ENCODE measurements at places on chromosomes 11 and 22. TPM values are rescaled to one million over a fixed set of nuclear protein-coding genes. Genes with fewer than 3 reads are reported as not detected.

Gene CTSW
- total RNA-seq = 16.8 TPM

Gene PARVG
- total RNA-seq = 85.1 TPM

Gene P2RY6
- total RNA-seq = not detected

Gene PLEKHA7
- 5.7 TPM for total RNA-seq

Gene CECR2
- 0.18 TPM for total RNA-seq

Gene OR4A16
- not detected for total RNA-seq

Gene CDC42EP1
- 1.9 TPM for total RNA-seq

Gene GNG3
- not detected for total RNA-seq

Gene SCUBE2
- total RNA-seq = 0.70 TPM

Gene POTEH
- not detected for total RNA-seq

DNA sequence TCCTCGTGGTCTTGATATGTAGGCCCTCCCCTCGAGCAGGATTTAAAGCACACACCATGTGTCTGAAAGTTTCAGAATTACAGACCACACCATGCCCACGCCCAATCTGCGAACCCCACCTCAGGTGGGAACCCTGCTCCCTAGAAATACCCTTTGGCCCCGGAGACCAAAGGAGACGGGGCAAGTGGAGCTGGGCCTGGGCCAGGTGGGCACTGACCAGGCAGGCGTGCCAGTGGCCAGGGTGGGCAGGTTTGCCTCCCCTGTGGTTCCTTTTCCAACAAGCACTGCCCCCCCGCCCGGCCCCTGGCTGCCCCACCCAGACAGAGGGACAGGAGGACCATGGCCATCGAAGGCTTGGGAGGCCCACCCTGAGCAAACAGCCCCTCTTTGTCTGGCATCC, 400.4 kb downstream of the TBC1D22A start:
- peak; percentile 48 for DNase-seq

DNA sequence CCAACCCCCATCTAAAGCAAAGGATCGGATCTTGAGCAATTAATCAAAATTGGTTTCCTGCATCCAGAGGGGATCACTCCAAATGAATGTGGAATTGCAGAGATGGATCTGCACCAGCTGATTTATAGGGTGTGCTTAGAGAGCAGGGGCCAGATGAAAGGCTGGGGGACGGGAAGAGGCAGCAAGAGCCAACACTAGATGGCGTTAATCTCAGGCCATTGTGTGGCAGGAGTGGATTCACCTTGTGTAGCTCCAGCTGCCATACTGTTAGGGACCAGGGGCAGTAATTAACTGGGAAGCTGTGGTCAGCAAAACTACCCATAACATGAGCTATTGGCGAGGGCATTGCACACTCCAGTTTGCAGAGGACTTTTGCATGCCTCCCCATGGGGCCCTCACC, 35.6 kb downstream of the SERPINH1 start:
- no peak for DNase-seq

GRCh38 chr11:16806791-16807190, 68.3 kb downstream of the C11orf58 start:
- DNase-seq = no peak

- DNase-seq = no peak
These were observed 30.7 kb downstream of the ST3GAL4 start for GRCh38 chr11:126385991-126386728.

DNA sequence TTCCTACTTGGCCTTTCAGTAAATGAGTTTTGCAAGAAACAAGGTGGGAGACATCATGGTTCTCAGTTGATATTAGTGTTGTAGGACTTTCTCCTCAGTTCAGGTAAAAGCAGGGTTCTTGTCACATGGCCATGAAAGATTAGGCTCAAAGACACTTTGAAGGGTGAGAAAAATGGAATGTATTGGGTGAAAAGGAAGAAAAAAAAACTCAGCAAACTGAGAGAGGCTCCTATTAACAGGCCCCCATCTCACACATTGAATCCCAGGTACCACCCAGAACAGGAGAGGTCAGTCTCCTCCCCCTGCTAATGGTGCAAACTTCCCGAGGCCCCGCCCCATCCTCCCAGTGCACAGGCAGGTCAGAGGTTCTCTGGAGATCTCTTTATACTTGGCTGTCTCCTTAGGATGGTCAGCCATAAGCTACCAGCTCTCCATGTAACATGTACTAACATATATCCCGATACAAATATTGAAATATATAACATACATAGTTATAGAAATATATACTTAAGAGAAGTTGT, 62.2 kb downstream of the MICAL2 start:
- no peak for DNase-seq

- DNase-seq = no peak
These were observed 9.4 kb downstream of the GSTP1 start for GRCh38 chr11:67592880-67593564.

DNA sequence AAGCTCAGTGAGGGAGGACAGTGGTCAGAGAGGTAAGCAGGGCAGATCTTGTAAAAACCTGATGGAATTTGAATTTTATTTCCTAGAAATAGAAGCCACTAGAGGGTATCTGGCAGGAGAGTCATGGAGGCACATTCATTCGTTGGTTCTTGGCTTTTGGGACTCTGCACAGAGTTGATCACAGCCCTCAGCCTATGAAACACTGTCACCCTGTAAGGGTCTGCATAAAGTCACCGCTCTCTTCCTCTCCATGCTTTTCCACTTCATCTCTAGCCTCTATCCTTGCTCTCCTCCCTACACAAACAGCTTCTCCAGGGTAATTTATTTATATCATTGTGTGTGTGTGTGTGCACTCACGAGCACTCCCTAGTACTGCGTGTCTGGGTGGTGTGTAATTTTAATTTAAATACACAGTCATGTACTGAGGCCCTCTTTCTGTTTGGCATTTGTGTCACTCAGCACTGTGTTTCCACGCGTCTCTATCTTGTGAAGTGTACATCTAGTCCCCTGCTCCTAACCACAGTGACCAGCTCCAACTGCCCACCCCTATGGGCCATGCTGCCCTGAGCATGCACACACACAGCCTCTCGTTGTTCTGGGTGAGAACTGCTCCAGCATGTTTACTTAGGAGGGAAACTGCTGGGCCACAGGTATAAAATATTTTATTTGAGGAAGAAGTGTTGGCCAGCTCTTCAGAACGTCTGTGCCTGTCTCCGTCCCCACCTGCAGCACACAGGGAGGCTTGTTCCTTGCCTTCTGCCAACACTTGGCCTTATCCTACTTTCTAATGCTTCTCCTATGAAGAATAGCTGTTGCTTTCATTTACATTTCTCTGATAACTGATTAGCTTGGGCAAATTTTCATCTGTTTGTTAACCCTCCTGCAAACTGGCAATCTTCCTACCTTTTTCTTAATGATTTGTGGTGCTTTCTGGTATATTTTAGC, 4.5 kb downstream of the KCNQ1OT1 start:
- peak; percentile 11 for DNase-seq

GRCh38 chr22:18059991-18060390, 17.8 kb upstream of the PEX26 start:
- no peak for DNase-seq

DNA sequence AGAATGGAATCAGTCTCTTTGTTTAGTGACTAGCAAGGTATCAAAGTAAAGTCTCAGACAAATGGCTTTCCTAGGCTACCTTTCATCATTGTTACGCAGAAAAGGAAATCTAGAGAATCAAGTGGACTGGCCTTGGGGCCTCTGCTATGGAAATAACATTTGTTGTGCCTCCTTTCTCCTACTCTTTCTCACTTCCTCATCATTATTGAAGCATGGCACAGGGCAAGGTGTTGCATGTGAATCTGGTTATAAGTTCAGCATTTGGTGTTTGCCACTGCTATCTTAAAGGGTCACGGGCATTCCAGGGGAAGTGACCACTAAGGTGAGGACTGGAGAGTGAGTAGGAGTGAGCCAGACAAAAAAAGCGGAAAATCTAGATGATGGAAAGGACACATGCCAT, 54.9 kb downstream of the GLYATL1 start:
- no peak for DNase-seq

GRCh38 chr22:48568736-48569330, 1258.8 kb downstream of the BRD1 start:
- DNase-seq = no peak

DNA sequence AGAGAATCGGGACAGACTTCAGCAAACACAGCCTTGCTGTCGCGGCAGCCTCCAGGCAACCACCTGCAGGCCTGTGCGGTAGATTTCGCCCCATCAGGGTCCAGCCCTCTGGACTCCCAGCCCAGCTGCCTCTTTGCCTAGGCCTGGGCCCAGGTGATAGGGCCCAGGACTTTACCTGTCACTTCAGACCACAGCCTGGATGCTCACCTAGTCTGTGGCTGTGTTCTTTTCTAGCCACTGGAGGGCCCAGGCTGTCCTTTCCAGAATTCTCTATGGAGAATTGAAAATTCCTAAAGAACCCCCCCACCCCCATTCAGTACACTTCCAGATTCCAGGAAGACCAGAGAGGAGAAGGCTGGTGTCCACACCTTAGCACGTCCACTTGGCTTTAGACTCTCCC, 30.6 kb upstream of the RAB1B start:
- no peak for DNase-seq

DNA sequence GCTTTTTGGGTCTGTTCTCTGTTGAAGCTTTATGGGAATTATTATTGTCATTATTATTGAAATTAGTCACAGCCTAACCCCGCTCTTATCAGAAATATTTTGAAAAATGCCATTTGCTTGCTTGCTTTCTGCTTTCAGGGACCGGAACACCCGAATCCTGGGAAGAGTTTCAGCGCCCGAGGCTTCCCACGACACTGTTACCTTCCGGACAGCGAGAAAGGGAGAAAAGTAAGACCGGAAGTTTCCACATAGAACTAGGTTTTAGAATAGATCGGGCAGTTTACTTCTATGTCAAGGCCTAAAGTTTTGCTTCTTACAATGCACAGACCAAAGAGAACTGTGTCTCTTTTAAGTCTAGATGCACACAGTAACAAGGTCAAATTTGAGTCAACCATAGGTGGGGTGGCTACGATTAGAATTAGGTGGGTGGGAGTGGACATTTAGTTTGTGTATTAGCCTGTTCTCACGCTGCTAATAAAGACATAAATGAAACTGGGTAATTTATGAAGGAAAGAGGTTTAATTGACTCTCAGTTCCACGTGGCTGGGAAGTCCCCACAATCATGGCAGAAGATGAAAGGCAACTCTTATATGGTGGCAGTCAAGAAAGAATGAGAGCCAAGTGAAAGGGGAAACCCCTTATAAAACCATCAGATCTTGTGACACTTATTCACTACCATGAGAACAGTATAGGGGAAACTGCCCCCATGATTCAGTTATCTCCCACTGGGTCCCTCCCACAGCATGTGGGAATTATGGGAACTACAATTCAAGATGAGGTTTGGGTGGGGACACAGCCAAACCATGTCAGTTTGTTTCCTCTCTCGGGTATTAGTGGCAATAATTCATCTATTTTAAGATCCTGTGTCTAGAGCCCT, 12.9 kb downstream of the MPEG1 start:
- DNase-seq = no peak

GRCh38 chr11:34501500-34501899, 12.1 kb downstream of the ELF5 start:
- DNase-seq = no peak

GRCh38 chr11:88035271-88035670, 140.0 kb downstream of the RAB38 start:
- DNase-seq = no peak

DNA sequence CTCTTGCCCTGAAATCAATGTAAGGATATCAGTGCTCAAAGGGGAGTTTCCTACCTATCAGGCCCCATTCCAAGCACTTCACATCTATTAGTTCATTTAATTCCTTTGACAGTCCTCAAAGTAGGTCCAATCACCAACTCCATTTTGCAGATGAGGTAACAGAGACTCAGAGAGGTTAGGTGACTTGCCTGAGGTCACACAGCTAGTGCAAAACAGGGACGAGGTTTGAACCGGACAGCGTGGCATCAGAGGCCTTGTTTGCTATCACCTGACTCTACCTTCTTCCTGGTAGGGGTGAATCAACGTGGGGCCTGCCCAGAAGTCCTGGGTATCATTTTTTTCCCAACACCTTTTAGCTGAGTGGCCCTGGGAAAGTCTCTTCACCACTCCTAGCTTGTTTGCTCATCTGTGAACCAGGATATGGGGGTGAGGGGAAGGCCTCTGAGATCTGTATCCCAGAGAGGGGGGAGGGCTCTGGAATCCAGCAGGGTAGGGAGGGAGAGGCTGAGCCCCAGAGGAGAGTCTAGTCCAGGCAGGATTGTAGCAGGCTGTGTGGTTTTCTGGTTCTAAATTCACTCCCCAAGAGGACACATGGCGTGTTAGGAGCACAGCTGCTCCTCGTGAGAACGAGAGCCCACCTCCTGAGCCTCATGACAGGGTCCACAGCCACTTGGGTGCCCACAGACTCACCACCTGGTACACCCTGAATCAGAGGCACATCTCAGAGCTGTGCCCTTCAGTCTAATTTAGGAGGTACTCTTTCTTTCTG, 174.7 kb downstream of the MN1 start:
- DNase-seq = no peak

DNA sequence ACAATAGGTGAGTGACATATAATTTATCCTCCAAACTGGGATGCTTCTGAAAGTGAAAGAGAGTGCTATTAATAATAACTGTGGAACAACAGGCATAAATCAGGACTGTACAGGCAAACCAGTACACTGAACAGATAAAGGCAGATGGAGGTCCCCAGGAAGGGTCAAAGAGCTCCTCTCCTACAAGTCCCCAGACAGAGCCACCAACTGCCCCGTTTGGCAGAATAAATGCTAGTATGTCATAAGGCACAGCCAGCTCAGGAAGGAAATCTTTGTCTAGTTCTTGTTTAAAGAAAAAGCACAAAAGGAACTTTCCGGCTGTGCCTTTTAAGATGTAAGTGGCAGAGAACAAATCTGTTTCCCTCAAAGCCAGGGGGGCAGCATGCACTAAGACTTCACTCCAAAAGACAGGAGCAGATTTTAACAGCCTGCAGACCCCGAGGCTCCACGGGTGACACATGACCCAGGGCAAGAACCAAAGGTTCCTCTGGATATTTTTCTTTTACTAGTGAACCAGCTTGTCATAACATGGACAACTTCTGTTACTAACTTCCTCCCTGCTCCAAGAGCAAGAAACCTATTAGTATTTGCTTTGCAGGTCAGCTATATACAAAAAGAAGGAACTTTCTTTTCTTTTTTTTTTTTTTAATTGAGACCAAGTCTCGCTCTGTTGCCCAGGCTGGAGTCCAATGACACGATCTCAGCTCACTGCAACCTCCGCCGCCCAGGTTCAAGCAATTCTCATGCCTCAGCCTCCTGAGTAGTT, 50.2 kb downstream of the MYH9 start:
- no peak for DNase-seq

- DNase-seq = peak; percentile 72
These were observed 10.8 kb upstream of the CCDC86 start for GRCh38 chr11:60831143-60831500.

- DNase-seq = no peak
These were observed 118.1 kb downstream of the DBX1 start for GRCh38 chr11:20042045-20042639.

GRCh38 chr11:46277622-46278386, at the start of gene CREB3L1:
TSS of gene CREB3L1 (plus strand) at chr11:46277662. CDS start at chr11:46278112, 450 bp downstream.
- DNase-seq = no peak

All from activated naive CD4-positive, alpha-beta T cell treated with anti-CD3 and anti-CD28 coated beads, Interleukin-2, amount 50 U/mL, for 72 hours (primary cell).